GM12878 (cell line): ENCODE measurements at places on chromosomes 1 and 21. TPM values are rescaled to one million over a fixed set of nuclear protein-coding genes. Genes with fewer than 3 reads are reported as not detected.

PDE4DIP gene
- polyA plus RNA-seq = 7.9 and 8.0 TPM in 2 replicates

DNA sequence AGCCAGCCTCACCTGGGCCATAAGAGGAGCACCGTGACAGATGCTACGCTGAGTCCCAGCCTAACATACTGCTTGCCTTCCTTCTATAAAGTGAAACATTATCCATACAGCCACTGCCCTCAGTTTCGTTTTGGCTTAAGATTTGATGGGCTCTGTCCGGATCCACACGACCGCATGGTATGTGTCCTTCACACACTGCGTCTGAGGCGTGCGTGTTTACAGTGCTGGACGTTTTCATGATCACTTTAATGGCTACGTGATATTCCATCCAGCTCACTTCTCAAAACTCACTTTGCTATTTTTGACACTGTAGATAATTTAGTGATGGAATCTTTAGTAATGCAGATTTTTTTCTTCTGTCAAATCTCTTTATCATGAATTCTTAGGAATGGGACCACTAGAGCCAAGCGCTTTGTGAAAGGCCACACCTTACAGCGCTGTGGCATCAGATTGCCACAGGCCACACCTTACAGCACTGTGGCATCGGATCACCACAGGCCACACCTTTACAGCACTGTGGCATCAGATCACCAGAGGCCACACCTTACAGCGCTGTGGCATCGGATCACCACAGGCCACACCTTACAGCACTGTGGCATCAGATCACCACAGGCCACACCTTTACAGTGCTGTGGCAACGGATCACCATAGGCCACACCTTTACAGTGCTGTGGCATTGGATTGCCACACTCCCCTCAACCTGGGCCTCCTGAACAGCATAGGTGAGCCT lies 47.1 kb downstream of the PRDM15 start:
- no peak for DNase-seq
- peaks cover 40% of the 10 kb centered on the region for H3K4me1 ChIP-seq
- peaks cover 16% of the 10 kb centered on the region for H3K36me3 ChIP-seq
- no peaks in the 10 kb centered on the region for H3K27me3 ChIP-seq

GRCh38 chr1:243568793-243569192 lies 281.2 kb downstream of the AKT3 start:
- no peak overlapping the region for H3K4me3 ChIP-seq
- no peak overlapping the region for H3K27ac ChIP-seq
- DNase-seq = no peak
- H3K27me3 ChIP-seq = no peaks in the 10 kb centered on the region

GRCh38 chr1:112406771-112407170 lies 10.8 kb downstream of the CTTNBP2NL start:
- H3K27ac ChIP-seq = no peak overlapping the region
- H3K4me3 ChIP-seq = no peak overlapping the region
- H3K36me3 ChIP-seq = no peaks in the 10 kb centered on the region
- no peak for DNase-seq
- peaks cover 5% of the 10 kb centered on the region for H3K4me1 ChIP-seq

DNA sequence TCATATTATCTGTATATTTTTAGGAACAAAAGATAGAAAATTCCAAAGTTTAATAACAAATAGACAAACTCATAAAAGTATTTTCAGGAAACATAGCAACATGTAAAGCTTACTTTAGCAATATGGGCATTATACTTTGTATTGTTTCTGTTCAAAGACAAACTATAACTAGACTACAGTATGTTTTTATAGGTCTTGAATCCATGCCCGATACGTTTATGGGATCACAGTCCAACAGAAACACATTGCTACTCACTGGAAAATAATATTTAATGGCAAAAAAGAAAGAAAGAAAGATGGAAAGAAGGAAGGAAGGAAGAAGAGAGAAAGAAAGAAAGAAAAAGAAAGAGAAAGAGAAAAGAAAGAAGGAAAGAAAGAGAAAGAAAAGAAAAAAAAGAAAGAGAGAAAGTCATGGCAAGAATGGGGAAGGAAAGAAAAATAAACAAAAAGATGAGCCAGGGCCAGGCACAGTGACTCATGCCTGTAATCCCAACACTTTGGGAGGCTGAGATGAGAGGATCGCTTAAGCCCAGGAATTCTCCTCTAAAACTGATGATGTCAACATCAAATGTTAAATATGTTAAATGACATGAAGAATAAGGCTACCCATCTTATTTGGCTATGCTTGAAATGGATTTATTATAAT lies 32.7 kb downstream of the TM2D1 start:
- no peaks in the 10 kb centered on the region for H3K27me3 ChIP-seq
- no peak overlapping the region for H3K4me3 ChIP-seq

DNA sequence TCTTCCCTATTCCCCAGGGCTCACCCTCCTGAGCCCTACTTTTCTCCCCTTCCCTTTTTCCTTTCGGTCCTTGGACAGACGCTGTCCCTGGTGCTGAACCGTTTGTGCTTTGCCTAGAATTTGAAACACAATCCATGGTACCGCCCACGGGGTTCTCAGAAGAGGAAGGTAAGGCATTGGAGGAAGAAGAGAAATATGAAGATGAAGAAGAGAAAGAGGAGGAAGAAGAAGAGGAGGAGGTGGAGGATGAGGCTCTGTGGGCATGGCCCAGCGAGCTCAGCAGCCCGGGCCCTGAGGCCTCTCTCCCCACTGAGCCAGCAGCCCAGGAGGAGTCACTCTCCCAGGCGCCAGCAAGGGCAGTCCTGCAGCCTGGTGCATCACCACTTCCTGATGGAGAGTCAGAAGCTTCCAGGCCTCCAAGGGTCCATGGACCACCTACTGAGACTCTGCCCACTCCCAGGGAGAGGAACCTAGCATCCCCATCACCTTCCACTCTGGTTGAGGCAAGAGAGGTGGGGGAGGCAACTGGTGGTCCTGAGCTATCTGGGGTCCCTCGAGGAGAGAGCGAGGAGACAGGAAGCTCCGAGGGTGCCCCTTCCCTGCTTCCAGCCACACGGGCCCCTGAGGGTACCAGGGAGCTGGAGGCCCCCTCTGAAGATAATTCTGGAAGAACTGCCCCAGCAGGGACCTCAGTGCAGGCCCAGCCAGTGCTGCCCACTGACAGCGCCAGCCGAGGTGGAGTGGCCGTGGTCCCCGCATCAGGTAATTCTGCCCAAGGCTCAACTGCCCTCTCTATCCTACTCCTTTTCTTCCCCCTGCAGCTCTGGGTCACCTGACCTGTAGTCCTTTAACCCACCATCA lies 10.4 kb downstream of the BCAN start:
- no peaks in the 10 kb centered on the region for H3K27me3 ChIP-seq
- H3K4me3 ChIP-seq = no peak overlapping the region
- DNase-seq = no peak
- H3K36me3 ChIP-seq = no peaks in the 10 kb centered on the region

- no peaks in the 10 kb centered on the region for H3K27me3 ChIP-seq
- no peaks in the 10 kb centered on the region for H3K36me3 ChIP-seq
- no peak overlapping the region for H3K4me3 ChIP-seq
- DNase-seq = no peak
- peaks cover 7% of the 10 kb centered on the region for H3K4me1 ChIP-seq
- H3K27ac ChIP-seq = no peak overlapping the region
Observed at GRCh38 chr1:200205216-200205995, 177.9 kb downstream of the NR5A2 start.

- no peak overlapping the region for H3K27ac ChIP-seq
- no peaks in the 10 kb centered on the region for H3K27me3 ChIP-seq
- no peaks in the 10 kb centered on the region for H3K36me3 ChIP-seq
- peaks cover 11% of the 10 kb centered on the region for H3K4me1 ChIP-seq
- H3K4me3 ChIP-seq = no peak overlapping the region
- no peak for DNase-seq
Observed at GRCh38 chr1:42359466-42359865, 21.1 kb upstream of the RIMKLA start.

- no peak overlapping the region for H3K27ac ChIP-seq
- peaks cover 15% of the 10 kb centered on the region for H3K4me1 ChIP-seq
- DNase-seq = no peak
- H3K27me3 ChIP-seq = no peaks in the 10 kb centered on the region
Observed at GRCh38 chr1:212702672-212703071, 3.0 kb upstream of the BATF3 start.

- no peak overlapping the region for H3K27ac ChIP-seq
- DNase-seq = no peak
- H3K4me1 ChIP-seq = no peaks in the 10 kb centered on the region
- no peaks in the 10 kb centered on the region for H3K27me3 ChIP-seq
- H3K4me3 ChIP-seq = no peak overlapping the region
- peaks cover 5% of the 10 kb centered on the region; the same call in 1 of the 2 replicates for H3K36me3 ChIP-seq
Observed at GRCh38 chr1:54028306-54029251, 10.6 kb upstream of the LDLRAD1 start.
